NCI-H526 treated with DMSO at 0.1 percent for 48 hours (cell line): ENCODE measurements at places on chromosomes 6 and 20.
A peak's percentile ranks its signal among the peaks of the same experiment; 100 is the strongest.

DNA sequence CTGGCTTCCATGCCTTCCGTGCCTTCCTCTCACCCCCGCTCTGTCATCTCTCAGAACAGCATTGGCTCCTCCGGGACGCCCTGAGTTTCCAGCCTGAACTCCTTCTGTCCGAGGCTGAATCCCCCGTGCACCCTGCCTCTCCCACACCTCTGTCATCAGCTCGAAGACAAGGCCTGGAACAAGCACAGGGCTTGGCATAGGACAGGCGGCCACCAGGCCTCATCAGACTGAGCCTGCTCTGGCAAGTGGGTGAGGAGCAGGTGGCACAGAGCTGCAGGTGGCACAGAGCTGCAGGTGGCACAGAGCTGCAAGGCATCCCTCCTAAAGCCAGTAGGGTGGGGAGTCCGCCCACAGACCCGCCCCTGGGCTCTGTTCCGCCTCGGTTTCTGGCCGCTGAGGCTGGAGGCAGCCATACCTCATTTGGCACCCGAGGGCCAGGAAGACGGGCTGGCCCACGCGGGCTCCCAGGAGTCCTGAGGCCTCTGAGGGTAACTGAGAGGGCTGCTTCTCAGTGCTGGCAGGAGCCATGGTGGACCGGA is 60.2 kb downstream of the EZR start:
- DNase-seq, result no peak

DNA sequence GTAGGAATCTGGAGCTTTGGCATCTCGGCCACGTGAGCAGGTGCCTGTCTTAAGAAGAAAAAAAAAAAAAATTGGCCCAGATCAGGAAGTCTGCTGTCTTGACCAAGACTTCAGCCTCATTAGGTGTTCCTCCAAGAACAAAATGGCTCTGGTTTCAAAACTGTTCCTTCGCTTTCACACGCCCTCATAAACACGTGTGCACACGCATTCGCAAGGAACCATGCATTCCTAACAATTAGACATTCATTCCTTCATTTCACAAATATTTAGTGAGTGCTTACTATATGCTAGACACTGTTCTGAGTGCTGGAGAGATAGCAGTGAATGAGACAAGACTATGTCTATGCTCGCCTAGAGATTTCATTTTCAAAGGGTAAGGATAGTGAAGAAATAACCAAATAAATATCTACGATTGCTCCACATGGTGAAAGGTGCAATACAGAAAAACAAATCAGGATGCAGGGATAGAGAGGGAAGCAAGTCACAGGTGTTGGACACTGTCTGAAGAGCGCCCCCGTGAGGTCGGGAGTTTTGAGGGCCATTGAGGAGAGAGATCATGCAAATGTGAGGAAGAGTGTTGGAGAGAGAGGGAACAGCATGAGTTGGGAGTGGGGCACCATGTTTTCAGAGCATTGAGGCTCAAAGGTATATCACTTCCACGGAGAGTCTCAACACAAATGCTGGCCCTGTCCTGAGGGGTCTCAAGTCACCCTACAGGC is 53.3 kb downstream of the CCDC170 start:
- no peak for DNase-seq

DNA sequence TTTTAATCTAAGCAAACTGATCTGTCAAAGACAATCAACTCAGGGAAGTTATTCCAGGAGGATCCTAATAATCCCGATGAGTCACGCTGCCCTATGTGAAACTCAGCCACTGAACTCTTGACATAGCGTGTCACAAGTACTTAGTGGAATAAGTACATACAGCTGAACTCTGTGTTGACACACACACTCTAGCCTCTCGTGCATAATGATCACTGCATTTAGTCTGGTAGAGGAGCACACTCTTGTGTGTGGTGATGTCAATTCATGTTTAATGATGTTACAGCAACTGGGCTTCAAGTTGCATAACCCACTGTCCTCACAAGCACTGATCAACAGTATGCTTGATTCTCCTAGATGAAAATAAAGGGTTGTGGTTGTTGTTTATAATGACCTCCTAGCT is 148.3 kb downstream of the HACE1 start:
- no peak for DNase-seq

GRCh38 chr6:167027772-167028171 is 28.6 kb downstream of the CEP43 start:
- no peak for DNase-seq

GRCh38 chr20:32978009-32978335 is 26.3 kb downstream of the SUN5 start:
- no peak for DNase-seq

DNA sequence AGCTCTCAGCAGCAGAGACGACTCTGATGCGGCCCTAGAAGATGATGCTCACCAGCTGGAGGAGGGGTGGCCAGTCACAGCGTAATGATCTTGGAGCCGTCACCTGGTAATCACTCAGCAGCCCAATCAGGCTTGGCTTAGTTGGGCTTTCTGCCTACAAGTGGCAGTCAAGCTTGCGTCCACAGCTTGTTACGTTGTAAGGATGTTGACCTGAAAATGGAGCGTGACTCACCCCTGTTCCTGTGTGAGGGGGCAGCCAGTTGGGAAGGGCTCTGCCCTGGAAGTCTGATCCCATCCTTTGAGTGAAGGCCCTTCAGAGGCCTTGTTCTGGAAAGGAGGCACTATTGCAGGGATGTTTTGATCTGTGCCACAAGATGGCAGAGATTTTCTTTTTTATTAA is 49.8 kb downstream of the SPATA2 start:
- DNase-seq, result no peak

DNA sequence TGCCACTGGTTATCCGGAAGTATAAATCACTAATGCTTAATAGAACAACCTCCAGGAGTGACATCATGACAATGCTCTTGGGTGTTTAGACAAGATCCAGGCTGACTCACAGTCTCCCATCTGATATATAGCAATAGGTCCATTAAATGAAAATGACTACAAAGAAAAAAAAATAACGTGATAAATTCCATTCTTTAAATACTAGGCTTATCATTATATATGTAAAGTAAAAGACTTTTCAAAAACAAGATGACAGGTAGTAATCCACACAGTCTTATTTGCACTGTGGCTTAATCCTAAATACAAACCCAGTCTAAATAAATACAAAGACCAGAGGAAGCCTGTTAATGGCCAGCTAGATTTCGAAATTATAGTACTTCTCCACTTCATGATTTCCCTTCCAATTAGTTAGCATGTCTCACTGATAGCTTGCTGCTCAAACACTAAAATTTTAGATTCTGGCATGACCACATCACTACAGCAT is 149.1 kb upstream of the BEND3 start:
- no peak for DNase-seq

GRCh38 chr6:46690911-46691451 is 3.3 kb downstream of the TDRD6 start:
- DNase-seq, result no peak

DNA sequence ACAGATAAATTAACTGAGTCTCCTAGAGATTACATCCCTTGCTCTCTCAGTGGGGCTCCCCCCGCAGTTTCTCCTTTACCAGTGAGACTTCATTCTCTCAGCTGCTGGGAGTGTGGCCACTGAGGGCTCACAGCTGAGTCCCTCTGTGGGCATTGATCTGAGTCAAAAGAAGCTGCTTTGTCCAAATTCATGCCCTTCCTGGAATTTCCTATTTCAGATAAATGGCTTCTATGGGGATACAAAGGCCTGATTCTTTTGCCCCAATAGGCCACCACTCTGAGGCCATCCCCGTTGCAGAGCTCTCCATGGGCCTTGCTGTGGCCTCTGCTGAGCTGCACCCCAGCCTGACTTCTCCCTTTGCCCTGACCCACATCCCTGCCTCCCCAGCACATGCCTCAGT is 10.0 kb downstream of the CST5 start:
- DNase-seq, result no peak

DNA sequence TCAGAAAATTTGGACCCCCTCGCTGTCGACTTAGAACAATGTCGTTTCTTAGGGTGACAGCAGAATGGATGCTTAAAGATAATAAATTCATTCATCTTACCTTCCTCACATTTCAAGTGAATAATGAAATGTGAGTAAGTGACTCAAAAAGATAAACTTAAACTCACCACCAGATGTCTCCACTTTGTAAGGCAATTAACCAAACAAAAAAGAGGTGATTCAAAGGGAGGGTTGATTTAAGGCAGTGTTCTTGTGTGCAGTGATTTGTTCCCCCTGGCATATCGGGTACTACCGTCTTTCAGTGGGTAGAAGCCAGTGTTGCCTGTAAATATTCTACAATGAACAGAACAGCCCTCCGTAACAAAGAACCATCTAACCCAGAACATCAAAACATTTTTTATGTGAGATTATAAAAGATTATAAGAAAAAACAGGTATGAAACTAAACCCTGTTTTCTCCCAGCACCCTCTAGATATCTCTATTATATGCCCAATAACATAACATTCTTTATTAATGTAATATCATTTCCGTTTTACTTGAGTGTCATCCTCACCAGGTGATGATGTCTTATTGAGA is 589.7 kb downstream of the CBLN4 start:
- DNase-seq, result peak; percentile 4

GRCh38 chr20:53948383-53949318 is 121.7 kb downstream of the BCAS1 start:
- DNase-seq, result no peak

- no peak for DNase-seq
Measured at GRCh38 chr20:1807394-1807793, 87.8 kb upstream of the SIRPA start.

DNA sequence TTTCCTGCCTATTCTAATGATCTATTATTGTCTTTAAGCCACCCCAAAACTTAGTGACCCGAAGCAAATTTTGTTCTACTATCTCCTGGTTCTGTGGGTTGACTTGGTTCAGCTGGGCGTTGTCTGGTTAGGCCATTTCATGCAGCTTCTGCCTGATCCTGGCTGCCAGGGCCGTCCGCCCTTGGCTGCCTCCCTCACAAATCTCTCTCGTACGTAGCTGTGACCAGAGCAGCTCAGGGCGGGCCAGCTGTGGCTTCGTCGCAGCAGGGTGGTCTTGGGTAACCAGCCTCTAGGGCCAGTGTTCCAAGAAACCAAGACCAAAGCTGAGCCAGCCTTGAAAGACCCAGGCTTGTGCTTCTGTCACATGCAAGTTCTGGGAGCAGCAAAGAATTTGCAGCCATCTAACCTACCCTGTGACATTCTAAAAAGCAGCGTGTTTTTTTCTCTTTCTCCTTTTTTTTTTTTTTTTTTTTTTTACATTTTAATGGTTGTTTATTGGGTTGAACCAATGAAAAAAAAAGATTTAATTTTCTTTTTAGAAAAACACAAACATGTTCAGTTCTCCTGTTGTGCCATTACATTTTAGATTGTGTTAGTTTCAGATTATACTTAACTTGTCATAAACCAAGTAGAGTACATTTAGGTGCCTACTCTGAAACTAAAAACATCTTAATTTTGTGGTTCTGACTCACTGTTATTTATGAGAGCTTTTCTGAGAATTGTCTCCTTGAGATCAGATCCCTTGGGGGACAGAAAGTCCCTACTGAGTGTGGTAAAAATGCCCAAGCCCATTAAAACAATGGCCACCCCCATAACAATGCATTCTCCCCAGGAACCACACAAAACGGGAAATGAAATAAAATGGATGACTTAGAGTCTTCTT is 83.9 kb downstream of the ZDHHC14 start:
- DNase-seq, result no peak

GRCh38 chr6:65988006-65988405 is 281.0 kb upstream of the EYS start:
- no peak for DNase-seq

- DNase-seq, result no peak
Measured at GRCh38 chr6:23823421-23823820, 302.6 kb upstream of the NRSN1 start.

DNA sequence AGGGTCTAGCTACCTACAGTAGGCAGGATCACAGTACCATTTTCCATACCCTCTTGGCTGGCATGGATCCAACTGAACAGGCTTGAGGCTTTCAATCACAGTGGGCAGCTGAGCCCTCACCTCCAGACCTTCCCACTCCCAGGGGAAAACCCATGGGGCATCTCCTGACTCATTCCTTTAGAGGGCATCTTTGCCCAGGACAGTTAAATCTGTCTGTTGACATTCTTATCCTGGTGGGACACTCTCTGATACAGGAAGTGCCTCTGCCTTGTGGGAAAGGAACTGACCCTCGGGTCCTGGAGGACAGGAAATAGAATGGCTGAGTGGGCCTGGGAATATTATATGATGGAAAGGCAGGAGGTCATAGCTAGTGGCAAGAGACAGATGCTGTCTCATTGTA is 10.2 kb upstream of the EPB41L1 start:
- no peak for DNase-seq

GRCh38 chr6:143205131-143205535 is 144.4 kb downstream of the AIG1 start:
- DNase-seq, result no peak

GRCh38 chr6:45196121-45196520 is 132.0 kb upstream of the RUNX2 start:
- DNase-seq, result no peak

GRCh38 chr6:145031962-145032361 is 703.4 kb downstream of the EPM2A start:
- DNase-seq, result no peak

- peak; percentile 30 for DNase-seq
Measured at GRCh38 chr6:41182069-41183034, 18.6 kb downstream of the TREML2 start.

DNA sequence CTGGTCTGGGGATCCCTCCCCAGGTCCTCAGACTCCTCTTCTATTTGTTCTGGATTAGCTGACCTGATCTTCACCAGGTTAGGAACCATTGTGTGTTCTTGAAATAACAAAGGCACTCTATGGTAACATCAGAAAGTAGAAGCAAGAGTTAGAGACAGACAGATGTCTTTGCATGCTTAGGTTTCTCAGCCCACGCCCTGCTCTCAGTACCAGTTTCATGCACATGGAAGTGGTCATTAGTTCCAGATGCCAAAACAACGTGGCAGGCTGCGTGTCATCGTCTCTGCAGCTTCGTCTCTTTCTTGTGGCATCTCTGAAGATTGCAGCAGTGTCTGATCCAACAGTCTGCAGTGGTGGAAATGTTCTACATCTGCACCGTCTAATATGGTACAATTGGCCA is 89.4 kb downstream of the PACRG start:
- no peak for DNase-seq

- no peak for DNase-seq
Measured at GRCh38 chr6:127111526-127111925, 6.9 kb upstream of the RSPO3 start.

- DNase-seq, result peak; percentile 60
Measured at GRCh38 chr6:117483004-117483644, 650 bp downstream of the DCBLD1 start.

DNA sequence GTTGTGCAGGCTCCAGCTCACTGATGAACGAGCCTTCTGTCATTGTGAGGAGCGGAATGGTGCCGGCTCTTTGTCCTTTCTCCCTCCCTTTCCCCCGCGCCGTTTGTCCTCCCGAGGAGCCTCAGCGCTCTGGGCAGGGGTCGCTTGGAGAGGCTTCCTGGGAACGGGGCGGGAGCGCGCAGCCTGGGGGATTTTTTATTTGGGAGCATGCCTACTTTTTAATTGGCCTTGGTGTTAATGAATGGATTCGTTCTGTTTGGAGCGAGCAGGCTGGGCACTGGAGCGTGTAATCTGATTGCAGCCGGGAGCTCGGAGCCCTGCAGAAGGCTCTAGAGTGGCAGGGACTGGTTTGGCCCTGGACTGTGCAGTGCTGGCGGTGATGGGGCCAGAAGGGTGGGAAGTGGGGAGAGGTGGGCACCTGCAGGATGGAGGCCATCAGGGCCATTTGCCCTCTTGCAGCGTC is 118.8 kb downstream of the CDH4 start:
- DNase-seq, result peak; percentile 33

GRCh38 chr6:27468334-27468733 is 4.6 kb downstream of the ZNF184 start:
- DNase-seq, result no peak
